ENCODE measurements at places on chromosomes 12 and 14.

DNA sequence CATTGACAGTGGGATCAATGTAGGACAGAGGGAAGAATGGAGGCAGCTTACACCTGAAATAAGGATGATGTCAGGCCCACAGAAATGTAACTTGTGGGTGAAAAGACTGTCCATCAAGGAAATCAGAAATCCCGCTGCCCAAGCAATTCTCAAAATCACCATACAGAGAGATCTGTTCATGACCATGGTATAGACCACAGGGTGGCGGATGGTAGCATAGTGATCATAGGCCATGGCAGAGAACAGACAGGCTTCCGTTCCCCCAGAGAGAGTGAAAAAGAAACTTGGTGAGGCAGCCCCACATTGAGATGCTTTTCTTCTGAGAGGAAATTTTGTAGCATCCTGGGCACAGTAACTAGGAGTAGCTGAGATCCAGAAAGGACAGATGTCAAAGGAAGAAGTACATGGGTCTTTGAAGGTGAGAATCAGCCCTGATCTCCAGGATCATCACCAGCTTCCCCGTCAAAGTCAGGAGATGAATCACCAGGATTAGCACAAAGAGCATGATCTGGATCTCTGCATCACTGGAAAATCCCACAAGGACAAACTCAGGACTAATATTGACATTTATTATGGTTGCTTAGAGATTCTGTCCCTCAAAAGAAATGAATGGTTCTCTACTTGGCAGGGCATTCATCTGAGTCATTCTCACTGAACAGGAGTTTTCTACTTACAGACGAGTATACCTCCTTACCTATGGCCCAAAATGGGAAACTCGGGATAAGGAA, 5.5 kb upstream of the ZNF641 start:
- no peak for DNase-seq

DNA sequence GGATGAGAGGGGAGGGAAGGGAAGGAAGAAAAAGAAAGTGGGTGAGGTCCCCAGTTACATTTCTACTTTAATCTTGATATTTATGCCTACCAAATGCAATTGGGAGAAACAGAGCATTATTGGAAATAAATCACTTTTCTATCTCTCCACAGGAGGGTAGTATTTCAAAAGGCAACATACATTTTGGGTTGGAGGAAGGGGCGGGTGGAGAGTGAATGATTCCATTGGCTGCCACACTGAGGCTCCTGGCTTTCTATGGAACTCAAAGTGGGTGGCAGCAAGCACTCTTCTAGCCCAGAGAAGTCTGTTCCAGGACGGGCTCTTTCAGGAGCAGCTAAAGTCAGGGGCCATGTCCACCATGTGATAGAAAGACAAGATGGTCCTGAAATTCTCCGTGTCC, 441.3 kb downstream of the DAD1 start:
- no peak for DNase-seq

DNA sequence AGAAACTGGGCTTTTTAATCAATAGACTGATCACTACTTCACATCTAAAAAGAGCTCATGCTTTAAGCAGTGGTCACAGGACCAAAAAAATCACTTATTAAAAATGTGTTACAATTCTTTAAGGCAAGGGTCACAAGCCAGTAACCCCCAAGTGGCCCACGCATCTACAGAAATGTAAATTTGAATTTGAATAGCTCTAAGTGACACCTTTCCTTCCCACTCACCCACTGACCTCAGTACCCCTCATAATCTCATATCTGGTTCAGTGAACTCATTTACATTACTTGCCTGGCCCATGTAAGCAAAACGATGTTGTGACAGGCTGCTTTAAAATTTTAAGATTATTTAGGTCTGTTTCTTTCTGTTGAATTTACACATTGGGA, 27.4 kb downstream of the NELL2 start:
- DNase-seq: no peak

DNA sequence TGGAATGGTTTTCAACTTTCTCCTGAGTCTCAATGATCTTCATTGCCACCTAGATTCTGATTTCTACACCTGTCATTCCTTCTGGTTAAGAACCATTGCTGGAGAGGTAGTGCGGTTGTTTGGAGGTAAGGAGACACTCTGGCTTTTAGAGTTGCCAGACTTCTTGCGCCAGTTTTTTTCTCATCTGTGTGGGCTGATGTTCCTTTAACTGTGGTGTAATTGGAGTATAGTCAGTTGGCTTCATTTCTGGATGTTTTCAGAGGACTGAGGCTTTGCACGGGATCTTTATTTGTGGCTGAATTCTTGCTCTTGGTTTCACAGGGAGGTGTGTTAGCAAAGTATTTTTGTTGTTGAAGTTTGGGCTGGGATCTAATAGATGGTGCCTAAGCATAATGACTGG, 5.7 kb upstream of the CLEC4D start:
- DNase-seq: no peak

GRCh38 chr14:99280066-99280731, 8.2 kb upstream of the BCL11B start:
- no peak for DNase-seq

DNA sequence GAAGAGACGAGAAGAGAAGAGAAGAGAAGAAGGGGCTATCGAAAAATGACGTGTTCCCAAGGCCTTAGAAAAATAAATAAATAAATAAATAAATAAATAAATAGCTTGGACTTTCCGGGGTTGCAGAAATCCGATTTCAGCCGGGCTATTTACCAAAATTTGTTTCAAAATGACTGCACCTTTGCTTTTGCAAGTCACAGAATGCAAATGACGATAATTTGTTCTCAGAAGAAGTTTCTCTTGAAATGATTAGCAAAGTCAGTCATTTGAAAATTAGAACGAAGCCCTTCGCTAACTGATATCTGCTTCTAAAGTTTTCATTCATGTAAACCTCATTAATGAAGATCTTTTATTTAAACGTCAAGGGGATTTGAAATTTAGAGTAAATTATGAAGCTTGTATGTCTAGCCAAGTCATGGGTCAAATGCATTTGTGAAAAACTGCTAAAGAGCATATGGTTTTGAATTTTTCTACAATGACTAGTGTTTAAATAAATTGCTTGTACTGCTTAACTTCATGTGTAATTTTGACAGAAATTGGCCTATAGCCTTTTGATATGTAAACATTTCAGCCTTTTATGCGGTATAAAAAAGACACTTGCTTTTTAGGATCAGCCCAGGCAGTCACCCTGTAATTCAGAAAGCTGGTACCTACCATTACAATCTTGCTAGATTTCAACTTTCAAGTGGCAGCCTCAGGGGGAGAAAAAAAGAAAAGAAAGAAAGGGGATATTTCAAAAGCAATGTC, 4.6 kb upstream of the GSC start:
- no peak for DNase-seq

DNA sequence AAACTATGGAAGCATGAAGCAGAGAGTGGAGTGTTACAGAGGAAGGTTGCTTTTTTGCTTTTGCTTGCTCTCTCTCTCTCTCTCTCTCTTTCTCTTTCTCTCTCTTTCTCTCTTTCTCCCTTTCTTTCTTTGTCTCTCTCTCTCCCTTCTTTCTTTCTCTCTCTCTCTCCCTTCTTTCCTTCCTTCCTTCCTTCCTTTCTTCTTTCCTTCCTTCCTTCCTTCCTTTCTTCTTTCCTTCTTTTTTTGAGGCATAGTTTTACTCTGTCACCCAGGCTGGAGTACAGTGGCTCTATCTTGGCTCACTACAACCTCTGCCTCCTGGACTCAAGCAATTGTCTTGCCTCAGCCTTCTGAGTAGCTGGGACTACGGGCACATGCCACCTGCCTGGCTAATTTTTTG, 7.6 kb downstream of the ARHGDIB start:
- no peak for DNase-seq

DNA sequence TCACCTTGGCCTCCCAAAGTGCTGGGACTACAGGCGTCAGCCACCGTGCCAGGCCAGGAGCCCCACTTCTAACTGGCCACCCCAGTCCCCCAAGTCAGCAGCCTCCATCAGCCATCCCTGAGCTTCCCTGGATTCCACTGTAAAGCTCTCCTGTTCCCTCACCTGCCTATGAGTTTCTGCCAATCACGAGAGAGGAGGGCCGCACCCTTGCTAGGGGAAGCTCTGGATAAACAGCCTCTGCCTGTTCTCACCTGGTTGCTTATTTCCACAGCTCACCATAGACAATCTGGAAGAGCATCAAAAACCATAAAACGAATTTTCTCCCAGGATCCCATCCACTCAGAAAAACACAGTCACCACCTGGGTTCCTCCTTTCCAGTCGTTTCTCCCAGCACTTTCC, 5.0 kb downstream of the CDCA4 start:
- DNase-seq: no peak

DNA sequence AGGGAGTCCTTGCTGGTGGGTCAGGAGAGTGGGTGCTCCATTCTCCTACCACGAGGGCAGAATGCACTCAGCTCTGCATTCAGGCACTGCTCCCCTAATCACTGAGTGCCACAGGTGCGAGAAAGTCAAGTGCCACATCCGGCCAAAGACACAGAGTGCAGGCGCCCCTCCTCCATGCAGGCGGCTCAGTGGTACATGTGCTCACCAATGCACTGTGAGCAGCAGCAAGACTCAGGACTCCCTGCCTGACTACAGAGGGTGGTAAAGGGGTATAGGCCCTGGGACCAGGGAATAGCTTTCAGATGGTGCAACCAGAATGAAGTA, 32.9 kb downstream of the ZFYVE21 start:
- no peak for DNase-seq

- DNase-seq: no peak
Observed at GRCh38 chr12:109627633-109628032, 54.0 kb downstream of the MVK start.

GRCh38 chr12:29255042-29255441, 106.0 kb downstream of the FAR2 start:
- DNase-seq: no peak

DNA sequence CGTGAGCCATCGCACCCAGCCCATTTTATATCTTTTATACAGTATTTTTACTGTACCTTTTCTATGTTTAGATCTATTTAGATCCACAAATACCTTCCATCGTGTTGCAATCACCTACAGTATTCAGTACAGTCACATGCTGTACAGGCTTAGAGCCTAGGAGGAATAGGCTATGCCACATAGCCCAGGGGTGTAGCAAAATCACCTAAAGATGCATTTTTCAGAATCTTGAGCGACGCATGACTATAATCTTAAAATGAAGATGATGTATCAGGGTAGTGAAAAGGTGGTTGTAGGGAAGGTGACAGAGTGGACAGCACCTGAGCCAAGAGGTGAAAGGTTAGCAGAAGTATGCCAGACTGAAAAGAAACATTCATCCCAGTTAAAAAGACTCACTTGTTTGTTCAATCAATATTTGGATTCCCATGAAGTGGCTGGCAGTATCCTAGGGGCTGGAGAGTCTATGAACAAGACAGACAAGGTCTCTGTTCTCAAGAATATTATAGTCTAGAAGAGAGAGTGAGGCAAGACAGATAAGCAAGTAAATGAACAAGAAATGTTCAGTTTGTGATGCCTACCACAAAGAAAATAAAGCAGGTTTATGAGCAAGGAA, 3.6 kb downstream of the SPRING1 start:
- no peak for DNase-seq

- no peak for DNase-seq
Observed at GRCh38 chr14:106840991-106841390, 1314.6 kb downstream of the TMEM121 start.

GRCh38 chr14:95507701-95508103, 8.7 kb downstream of the SYNE3 start:
- no peak for DNase-seq

DNA sequence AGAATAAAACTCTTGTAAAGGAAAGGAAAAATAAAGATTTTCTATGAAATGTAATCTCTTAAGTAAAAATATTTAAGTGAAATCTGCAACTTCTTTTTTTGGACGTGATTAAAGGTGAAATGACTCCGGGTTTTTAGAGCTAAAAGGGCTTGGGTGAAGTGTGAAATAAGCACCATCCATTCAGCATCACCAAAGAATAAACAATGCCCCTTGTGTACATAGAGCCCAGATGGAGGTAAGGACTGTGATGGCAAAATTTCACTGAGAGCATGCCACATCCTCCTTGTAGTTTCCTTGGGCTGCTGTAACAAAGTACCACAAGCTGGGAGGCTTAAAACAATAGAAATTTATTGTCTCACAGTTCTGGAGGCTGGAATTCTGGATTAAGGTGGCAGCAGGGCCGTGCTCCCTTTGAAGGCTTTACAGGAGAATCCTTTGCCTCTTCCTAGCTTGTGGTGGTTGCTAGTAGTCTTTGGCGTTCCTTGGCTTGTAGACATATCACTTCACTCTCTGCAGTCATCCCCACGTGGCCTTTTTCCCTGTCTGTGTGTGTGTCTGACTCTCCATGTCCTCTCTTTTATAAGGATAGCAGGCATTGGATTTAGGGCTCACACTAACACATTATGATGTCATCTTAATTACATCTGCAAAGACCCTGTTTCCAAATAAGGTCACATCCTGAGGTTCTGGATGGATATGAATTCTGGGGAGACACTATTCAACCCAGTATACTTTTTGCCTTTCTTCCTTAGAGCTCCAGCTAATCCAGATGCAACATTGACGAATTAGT, 24.2 kb downstream of the ZNF664 start:
- DNase-seq: no peak

DNA sequence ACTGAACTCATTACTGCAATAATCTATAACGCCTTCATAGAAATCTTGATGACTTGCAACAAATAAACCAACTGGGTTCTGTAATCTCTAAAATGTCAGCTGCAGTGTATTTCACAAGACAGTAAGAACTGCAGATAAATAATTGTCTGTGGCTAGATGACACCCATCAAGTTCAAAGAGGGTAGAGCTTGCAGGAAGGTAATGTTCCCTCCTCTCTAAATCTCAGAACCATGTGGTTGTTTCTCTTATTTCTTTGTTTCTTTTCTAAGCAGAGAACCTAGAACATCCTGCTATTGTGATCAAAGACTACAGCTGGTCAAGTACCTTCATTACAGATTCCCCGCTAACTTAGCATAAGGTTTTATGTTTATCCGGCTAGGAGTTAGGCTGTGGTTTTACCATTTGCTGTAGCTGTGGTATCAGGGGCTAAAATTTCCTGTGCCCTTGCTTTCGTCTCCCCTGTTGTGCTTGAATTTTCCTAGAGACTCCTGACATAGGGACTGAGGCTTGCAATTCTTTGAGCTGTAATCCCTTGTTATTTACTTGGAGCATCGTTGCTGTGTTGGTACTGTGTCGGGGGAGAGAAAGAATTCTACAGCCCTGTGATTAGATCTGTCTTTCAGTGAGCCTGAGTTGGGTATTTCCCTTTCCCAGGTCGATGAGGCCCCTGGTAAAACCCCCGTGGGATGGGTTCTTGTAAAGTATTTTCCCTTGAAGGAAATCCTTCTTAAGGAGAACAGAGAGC, 253.1 kb upstream of the BTG1 start:
- no peak for DNase-seq

DNA sequence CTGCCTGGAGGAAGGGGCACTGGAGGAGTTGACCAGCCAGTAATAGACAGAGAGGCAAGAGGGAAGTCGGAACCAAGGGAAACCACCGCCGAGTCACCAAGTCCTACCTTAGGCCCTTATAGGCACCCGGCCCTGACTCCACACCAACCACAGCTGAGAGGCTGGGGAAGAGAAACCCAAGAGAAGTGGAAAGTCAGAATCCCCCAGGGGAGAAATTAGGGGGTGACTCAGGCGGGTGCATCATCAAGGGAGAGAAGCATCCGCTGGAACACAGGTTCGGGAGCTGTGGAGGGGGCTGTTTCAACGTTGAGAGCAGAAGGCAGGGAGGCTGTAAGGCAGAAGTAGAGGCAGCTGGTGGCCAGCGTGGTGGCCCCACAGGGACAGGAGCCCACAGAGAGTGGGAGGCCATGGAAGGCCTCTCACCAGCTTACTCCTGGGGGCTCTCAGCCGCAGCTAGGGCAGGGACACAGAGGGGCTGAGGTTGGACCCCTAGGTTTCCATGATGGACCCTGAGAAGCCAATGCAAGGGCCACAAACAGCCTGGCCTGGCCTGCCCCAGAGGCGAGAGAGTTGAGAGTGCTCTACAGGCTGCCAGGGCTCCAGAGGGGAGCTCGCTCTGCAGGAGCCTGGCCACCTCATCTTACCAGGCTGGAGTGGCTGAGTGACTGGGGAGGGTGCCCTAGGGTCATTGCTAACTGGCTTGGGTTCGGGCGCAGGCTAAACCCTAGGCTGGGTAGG, 1.4 kb upstream of the TRMT61A start:
- DNase-seq: no peak

Measured in glomerular endothelial cell (primary cell).